ENCODE measurements at places on chromosomes 2 and 18. TPM values are rescaled to one million over a fixed set of nuclear protein-coding genes. Genes with fewer than 3 reads are reported as not detected.
A peak's percentile ranks its signal among the peaks of the same experiment; 100 is the strongest.

DNA sequence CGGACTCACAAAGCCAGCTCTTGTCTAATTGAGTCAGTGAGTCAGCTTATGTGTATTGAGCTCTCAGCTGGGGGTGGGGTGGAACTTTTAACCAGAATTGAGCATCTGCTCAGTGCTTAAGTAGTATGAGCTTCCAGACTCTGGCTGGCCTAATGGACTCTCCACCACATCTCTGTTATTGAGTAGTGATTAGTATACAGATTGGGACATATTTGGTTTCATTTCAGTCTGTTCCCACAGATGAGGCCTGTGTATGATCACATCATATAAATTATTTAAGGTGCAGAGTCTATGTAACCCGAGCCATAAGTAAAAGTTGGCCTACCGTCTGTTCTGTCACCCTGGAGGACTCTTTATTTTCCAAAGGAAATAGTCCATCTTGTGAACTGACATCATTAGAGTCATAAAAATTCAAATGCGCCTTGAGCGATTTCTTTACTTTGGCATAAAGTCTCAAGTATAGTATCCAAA lies 152.1 kb downstream of the THSD7B start:
- no peak for DNase-seq

Gene CNGA3
- not detected for total RNA-seq

Gene SERPINB11
- not detected for total RNA-seq

Gene AOX1
- total RNA-seq, result 5.4 TPM

GRCh38 chr18:55862693-55863390 lies 274.9 kb upstream of the TCF4 start:
- DNase-seq, result peak; percentile 29

GRCh38 chr2:106867196-106867953 lies 18.6 kb downstream of the ST6GAL2 start:
- no peak for DNase-seq

DNA sequence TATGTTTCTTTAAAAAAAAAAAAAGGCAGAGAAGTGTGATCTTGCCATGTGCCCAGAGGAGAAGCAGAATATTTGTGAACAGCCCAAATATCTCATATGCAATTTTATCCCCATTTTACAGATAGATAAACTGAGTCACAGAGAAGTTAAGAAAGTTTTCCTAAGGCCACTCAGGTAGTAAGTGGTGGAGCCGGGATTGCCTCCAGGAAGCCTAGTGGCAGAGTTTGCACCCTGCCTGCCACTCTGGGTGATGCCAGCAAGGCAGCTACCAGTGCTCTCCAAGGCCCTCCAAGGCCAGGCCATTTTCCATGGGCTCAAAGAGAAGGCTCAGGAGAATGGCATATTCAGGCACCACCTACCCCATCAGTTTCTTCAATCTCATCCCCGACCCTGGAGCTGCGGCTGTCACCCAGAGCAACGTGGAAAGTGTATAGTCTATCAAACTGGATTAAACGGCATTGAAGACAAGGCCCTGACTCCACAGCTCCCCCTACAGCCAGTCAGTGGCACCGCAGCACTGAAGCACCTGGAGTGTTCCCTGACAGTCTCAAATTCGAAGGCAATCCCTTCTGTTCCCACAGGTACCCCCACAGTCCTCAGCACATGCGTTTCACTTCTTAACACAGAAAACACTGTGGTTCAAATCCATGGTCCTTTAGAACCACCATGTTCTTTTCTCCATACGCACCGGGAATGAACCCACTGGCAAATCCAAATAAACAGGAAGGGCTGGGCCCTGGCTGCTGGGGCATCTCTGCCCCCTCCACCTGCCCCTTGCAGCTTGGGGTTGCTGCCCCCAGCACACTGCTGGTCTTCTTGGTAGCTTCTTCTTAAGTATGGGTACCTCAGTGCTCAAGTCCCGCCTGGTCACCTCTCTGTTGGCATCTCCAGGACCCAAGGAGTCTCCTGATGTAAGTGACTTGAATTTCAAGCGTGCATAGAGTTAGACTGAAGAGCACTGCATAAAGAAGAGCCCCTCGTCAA lies 175.3 kb downstream of the INHBB start:
- peak; percentile 84 for DNase-seq

- no peak for DNase-seq
These were observed 69.8 kb downstream of the SLC66A2 start for GRCh38 chr18:79881695-79882094.

Gene CYRIA
- 6.2 TPM for total RNA-seq

Gene EPC2
- 19.8 TPM for total RNA-seq

All from WTC11 (cell line).